GM12878 (cell line): ENCODE measurements at places on chromosomes 1 and 21.

GRCh38 chr1:71413441-71414175 lies 332.8 kb upstream of the ZRANB2 start:
- no peak for DNase-seq

GRCh38 chr1:53592985-53593757 lies 134.0 kb downstream of the DMRTB1 start:
- DNase-seq, result no peak

GRCh38 chr1:74426208-74426937 lies 86.0 kb downstream of the LRRC53 start:
- no peak for DNase-seq

DNA sequence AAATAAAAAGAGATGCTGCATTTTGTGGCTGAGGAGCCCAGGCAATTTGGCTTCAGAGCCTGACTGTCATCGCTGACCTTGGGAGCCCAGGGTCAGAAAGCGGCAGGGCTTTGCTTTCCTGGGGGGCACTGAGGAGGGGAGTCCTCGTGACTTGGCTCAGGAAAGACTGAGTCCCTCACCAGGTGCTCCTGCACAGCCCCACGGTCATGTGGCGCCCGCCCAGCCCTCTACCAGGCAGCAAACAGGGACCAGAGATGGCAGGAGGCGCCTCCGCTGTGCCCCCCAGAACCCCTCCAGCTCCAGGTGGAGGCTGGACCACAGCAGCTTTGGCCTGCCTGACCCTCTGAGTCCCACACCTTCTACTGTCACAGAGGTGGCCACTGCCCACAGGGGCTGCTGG lies 13.2 kb downstream of the EFHD2 start:
- no peak for DNase-seq

DNA sequence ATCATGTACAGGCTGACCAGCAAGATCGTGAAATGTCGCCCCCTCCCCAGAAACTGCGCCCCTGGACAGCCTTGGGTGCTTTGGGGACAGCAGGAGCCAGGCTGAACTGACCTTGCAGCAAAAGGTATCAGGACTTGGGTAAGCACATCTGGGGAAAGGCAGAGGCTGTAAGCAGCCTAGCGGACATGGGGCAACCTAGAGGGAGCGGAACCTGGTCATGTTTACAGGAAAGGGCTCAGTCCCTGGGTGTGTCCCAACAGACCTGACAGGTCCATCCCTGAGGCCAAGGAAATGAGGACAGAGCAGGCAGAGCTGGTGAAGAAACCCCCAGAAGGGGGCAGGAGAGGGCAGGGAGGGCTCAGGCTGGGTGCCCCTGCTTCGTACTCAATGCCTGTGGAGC lies 3.1 kb upstream of the S100A8 start:
- DNase-seq, result no peak

GRCh38 chr1:20194757-20195461 lies 8.6 kb upstream of the PLA2G2C start:
- peak; percentile 13 for DNase-seq

DNA sequence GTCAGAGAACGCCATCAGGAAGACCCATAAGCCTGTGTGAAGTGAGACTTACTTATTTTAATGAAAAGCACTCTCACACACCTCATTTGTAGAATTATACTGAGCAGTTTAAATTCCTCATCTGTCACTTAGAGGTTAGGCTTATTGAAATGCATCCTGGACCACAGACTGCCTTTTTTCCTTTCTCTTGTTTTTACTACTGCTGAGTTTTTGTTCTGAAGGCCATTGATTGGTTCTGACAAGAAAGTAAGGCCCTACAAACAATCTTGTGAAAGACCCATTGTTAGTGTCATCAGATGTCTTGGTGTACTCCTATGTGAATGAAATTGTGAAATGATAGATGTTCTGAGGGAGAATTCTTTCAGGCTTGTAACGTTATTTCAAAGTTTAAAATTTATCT lies 1343.3 kb upstream of the ADGRL2 start:
- DNase-seq, result no peak

GRCh38 chr1:187509091-187509490 lies 680.3 kb downstream of the PLA2G4A start:
- no peak for DNase-seq

DNA sequence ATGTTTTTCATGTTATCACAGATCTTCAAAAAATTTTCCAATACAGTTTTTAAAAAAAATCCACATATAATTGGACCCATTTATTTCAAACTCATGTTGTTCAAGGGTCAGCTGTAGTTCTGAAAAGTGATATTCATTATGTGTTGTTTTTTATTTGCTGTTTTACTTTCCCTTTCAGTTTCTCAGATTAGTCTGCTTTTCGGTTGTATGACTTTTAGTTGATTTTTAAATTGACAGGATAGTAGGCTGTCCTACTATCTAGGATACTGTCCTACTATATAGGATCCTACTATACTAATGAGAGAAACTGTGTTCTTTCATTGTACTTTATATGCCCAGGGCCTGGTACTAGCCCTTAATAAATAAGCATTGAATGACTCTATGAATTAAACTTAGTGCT lies 33.6 kb upstream of the GPR52 start:
- DNase-seq, result no peak

GRCh38 chr1:121522061-121522759 lies 337.4 kb downstream of the SRGAP2C start:
- DNase-seq, result no peak

- DNase-seq, result no peak
These were observed 88.7 kb downstream of the IARS2 start for GRCh38 chr1:220182656-220183055.

- no peak for DNase-seq
These were observed 82.8 kb upstream of the ATP1A1 start for GRCh38 chr1:116290085-116290705.

- DNase-seq, result no peak
These were observed 63.3 kb upstream of the PAXBP1 start for GRCh38 chr21:32834916-32835235.

DNA sequence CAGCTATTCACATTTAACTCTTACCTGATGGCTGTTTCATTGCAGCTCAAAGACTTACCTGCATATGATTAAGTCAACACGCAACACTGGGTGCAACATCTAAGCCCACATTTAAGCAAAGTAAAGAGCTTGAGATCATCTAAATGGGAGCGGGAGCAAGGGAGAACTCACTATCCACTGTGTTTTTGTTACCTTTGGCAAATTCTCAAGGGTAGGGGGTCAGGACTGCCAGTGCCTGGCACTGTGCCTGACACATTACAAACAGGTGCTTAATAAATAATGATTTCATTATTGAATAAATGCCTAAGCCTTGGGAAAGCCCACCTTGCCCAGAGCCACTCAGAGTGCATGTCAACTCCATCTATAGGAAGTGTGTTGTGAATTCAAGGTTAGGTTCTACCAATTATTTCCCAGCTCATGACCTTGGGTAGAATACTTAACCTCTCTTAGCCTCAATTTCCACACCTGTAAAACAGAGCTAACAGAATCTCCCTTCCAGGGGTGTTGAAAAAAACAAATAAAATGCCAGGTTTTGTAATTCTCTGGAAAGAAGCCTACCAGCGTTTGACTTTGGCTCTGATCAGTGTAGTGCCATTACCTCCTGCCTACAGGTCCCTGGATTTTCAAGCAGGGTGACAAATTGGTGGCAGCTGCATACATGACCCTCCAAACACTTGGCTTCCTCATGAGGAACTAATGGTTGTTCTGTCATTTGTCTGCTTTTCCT lies 109.7 kb downstream of the TGFBR3 start:
- no peak for DNase-seq

GRCh38 chr21:32641710-32642698 lies 29.8 kb upstream of the CFAP298 start:
- DNase-seq, result no peak

GRCh38 chr1:176884911-176885310 lies 279.6 kb downstream of the ASTN1 start:
- DNase-seq, result no peak

- no peak for DNase-seq
These were observed 43.8 kb upstream of the KCNE2 start for GRCh38 chr21:34320011-34320410.

- no peak for DNase-seq
These were observed 6.4 kb upstream of the SPATC1L start for GRCh38 chr21:46190491-46191131.

GRCh38 chr1:53628286-53628955 lies 110.5 kb downstream of the GLIS1 start:
- DNase-seq, result no peak

- no peak for DNase-seq
These were observed 305.4 kb downstream of the DISC1 start for GRCh38 chr1:231931846-231932454.

- DNase-seq, result no peak
These were observed 4.2 kb downstream of the NECTIN4 start for GRCh38 chr1:161085165-161085564.

- DNase-seq, result no peak
These were observed 109.2 kb downstream of the USP25 start for GRCh38 chr21:15839026-15839425.

- no peak for DNase-seq
These were observed 117.5 kb downstream of the PRDM16 start for GRCh38 chr1:3186526-3186921.

DNA sequence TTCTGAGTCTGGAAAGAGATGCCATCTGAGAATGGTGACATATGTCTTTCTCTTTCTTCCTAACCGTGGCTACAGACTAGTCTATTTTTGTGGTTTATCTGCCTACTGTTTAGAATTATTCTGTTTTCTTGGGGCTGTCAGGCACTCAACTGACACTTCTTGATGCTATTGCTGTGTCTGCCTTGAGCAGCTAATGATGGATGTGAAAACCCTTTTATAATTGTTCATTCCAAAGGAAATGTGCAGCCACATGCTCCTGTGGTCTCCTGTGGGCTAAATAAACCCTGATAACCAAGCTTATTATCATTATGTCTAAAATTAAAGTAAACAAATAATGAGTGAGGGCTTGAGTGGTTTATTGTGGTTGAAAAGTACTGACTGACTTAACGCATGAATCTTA lies 52.7 kb upstream of the CXADR start:
- no peak for DNase-seq

DNA sequence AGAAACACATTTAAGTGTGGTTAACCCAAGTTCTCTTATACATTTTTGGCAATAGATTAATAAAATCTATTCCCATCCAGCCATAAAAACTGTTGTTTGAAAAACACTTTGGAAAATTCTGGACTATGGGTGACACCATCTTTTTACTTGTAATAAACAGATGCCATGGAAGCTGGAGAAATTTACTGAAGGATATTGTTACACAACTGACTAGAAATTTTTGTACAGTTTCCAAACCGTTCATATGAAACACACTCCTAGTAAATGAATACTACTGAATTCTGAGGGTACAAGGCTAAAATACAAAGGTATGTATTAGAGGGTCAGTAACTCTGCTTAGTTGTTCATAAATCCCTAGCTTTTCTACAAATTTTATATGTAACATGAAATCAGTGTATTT lies 48.7 kb downstream of the TRIM33 start:
- DNase-seq, result no peak

DNA sequence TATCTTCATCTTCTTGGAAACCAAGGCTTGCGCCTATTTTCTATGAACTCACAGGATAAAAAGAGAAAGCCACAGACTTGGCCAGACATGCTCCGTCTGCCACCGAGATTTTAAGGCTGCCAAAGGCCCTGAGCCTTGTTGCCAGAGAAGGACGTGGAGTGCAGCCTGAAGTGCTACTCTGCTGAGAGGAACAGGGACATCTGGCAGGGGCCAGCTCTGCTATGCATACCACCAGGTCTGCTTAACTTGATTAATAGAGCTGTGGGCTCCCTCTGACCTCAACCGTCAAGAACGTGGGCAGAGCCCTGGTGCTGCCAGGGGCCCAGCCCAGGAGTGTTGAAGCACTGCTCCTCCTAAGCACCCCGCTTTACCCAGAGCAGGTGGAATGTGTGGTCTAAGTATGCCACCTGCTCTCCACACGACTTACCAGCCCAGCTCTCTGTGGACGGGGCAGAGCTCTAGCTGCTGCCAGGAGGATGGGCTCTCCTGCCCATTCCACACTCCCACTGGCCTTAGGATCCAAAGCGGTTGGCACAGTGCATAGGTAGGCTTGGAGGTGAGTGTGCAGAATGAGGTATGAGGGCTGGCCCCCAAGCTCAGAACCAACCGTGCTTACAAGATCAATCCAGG lies 10.6 kb downstream of the HCRTR1 start:
- DNase-seq, result no peak

DNA sequence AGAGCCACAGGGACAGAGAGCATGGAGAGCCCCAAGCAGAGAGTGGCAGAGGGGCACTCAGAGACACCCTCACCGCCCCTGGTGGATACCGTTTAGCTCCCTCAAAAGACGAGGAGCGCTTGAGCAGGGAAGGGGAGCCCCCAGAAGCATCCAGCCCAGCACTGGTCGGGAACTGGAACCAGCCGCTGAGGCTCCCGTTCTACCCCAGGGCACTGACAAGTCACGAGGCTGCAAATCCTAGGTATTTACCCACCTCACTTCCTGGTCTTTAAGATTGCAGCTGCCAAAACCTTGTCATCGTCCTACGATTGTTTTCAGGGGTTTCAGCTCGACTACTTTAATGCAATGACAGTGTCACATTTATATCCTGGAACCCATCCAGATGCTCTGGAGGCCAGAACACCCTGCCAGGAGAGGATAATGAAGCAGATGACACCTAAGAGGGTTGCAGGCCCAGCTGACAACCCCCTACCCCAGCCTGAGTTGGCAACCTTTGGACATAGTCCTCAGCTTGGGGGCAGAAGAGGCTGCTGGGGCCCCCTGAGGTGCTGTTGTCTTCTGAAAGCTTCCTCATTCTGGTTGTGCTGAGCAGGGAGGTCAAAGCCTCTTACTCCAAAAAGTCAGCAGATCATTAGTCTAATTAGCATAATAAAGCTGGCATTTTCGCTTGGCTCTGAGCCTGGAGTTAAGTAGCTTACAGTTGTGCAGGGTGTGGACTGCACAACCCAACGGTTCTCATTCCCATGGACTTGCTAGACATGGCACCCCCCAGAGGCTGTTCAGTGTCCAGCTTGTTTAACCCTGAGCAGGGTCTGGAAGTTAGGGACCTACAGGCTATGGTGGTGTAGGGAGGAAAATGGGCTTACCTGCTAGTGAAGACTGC lies 20.6 kb upstream of the BACE2 start:
- no peak for DNase-seq

DNA sequence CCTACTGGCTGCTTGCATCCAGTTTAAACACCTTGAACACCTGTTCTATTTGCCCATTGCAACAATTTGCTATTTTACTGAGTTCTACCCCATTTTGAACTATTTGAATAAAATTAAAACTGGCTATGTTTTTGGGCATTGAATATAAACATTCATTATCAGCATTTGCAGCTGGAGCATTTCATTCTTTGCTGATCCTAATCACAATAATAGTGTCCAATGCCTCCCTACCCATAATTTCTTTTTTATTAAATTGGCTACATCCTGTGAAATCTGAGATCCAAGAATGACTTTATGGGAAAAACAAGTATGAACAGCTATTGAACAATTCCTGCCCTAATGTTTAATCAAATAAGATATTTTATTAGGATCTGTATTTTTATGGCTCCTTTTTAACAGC lies 447.9 kb downstream of the PLA2G4A start:
- no peak for DNase-seq

GRCh38 chr1:1960480-1961196 lies 41.6 kb upstream of the TMEM52 start:
- no peak for DNase-seq

DNA sequence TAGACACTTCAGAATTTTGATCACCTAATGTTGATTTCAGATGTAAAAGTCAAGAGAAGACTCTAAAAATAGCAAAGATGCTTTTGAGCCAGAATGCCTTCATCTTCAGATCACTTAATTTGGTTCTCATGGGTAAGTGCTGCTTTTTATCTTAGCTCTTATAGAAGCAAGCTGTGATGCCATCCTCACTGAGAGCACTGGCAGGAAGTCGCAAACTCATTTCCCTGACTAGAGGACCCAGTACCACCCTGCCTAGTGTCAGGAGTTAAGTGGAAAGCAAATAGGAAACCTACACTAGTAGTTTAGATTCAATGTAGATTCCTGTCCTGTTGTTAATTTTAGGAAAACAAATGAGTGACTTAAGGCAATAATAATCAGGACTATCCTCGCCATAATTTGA lies 12.1 kb downstream of the IFNAR2 start:
- no peak for DNase-seq
